ENCODE measurements at places on chromosomes 5 and 9.

DNA sequence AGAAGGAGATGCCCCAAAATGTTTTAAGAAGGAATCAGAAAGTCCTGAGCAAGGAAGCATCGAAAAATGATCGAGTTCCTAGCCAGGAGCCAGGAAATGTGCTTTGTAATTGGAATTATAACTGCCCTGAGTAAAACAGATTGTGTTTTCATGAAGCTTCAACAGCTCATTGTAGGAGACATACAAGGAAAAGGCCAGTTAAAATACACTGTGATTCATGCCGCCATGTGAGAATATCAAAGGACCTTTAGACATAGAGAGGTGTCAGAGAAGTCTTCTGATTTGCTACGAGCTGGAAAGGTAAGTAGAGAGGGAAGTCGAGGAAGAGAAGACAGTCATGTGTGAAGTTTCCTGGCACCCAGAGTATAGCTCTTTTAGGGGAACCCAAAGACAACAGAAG, 60.9 kb downstream of the NR3C1 start:
- DNase-seq: no peak

GRCh38 chr5:150945947-150946346, 41.2 kb upstream of the ZNF300 start:
- no peak for DNase-seq

DNA sequence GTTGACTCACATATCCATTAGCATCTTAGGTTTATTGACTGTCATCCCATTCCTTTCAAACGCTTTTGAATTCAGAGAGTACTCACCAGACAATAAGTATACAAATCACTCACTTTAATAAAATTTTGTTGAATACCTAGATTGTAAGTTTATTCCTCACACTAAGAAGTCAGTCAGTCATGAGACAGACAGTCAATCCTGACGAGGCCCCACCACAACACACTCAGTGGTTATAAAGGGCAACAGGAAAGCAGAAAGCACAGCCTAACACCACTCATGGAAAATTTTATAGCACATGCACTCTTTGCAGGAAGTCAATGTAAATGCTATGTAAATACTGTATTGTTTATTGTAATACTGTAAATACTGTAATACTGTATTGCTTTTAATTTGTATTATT, 176.3 kb upstream of the PTGER4 start:
- DNase-seq: peak; percentile 29

DNA sequence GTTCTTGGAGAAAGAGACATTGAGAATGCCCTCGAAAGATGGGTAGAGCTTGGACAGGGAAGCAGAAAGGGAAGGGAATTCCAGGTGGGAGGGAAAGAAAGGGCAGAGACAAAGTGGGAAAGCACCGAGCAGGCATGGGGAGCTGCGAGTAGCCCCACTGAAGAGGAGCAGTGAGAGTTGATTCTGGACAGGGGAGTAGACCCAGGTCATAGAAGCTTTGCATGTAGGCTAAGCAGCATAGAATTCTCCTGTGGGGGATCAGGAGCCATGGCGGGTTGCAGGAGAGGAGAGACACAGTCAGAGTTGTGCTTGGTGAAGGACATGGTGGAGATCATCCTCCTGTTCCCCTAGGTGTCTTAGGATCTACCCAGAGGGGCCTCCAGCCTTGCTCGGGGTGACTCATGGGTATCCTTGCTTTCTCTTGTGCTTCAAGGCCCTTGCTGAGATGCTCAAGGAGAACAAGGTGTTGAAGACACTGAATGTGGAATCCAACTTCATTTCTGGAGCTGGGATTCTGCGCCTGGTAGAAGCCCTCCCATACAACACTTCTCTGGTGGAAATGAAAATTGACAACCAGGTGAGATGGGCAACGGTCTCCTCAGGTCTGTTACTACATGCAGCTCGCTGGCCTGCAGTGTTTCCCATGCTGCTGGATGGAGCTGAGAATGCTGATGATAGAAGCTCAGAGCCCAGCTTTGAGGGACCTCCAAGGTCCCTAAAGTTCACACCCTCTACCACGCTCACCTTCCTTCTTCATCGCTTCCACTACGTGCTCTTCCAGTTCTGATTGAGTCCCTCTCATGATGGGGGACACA, 64.5 kb downstream of the TSTD2 start:
- no peak for DNase-seq

DNA sequence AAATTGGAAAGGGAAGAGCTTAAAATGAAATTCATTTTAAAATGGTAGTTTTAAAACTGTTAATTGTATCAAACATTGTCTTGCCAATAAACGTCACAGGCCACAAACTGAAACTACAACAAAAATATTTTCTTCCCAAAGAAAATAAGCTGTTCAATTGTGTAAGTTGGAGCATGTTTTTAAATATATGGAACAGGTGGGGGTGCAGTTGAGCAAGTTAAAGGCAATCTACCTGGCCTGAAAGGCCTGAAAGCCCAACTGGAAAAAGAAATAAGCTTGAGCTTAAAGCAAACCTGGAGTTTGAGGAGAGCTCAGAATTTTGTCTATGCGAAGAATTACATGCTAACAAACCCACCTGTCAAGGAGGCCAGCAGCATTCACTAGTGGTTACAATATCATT, 439.5 kb downstream of the ACTL7B start:
- no peak for DNase-seq

DNA sequence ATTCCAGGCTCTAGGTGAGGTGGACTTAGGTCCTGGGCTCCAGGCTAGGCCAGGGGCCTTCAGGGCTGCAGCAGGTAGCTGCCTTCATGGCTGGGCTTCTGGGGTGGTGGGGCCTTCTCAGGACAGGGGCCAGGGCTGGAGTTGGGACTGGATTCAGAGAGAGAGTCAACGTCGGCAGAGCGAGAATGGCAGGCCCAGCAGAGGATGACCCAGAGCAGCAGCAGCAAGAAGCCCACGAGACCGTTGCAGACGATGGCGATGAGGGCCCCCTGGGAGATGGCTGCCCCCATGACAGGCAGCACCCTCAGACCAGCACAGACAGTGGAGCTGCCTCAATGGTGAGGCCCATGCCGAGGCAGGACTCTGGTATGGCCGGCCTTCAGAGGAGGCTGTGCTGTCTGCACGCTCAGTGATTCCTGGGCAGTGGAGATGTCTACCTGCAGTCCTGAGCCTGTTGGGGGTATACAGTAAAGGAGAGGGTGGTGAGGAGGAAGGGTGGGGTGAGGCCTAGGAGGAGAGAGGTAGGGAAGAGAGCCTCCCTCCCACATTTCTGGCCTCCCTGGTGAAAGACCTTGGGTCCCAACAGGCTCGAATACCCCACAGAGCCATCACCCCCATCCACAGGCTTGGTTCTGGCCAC, 1.3 kb downstream of the ENHO start:
- no peak for DNase-seq

DNA sequence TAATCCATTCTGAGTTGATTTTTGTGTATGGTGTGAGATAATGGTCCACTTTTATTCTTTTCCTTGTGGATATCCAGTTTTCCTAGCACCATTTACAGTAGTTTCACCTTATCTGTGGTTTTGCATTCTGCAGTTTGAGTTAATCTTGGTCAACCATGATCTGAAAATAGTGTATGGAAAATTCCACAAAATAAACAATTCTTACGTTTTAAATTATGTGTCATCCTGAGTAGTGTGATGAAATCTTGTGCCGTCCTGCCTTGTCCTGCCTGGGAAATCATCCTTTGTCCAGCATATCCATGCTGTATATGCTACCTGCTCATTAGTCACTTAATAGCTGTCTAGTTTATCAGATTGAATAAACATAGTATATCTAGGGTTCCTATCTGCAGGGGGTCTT, 42.1 kb downstream of the CDC42SE2 start:
- no peak for DNase-seq

- no peak for DNase-seq
Measured at GRCh38 chr5:118937393-118938061, 50.8 kb downstream of the DTWD2 start.

DNA sequence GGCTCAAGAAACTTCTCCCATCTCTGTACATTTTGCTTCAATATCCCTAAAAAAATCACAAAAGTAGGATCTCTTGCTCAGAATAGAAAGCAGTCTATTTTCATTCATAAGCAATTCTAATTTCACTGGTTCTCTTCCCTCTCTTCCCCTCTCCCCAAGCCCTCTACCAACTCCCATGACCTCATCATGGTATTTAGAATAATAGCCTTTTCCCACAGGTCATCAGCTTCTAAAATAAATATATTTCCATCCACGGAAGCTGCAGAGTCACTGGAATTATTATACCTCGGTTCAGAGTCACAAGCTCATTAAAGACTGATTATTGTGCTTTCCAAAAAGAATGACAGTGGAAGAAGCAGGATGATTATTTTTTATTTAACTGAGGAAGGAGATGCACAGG, 84.2 kb upstream of the ADRA1B start:
- DNase-seq: no peak

- no peak for DNase-seq
Measured at GRCh38 chr9:87517732-87518131, 20.1 kb downstream of the DAPK1 start.

- DNase-seq: no peak
Measured at GRCh38 chr5:78576376-78576775, 72.2 kb downstream of the LHFPL2 start.

- DNase-seq: no peak
Measured at GRCh38 chr9:36903541-36904435, 130.3 kb downstream of the PAX5 start.

DNA sequence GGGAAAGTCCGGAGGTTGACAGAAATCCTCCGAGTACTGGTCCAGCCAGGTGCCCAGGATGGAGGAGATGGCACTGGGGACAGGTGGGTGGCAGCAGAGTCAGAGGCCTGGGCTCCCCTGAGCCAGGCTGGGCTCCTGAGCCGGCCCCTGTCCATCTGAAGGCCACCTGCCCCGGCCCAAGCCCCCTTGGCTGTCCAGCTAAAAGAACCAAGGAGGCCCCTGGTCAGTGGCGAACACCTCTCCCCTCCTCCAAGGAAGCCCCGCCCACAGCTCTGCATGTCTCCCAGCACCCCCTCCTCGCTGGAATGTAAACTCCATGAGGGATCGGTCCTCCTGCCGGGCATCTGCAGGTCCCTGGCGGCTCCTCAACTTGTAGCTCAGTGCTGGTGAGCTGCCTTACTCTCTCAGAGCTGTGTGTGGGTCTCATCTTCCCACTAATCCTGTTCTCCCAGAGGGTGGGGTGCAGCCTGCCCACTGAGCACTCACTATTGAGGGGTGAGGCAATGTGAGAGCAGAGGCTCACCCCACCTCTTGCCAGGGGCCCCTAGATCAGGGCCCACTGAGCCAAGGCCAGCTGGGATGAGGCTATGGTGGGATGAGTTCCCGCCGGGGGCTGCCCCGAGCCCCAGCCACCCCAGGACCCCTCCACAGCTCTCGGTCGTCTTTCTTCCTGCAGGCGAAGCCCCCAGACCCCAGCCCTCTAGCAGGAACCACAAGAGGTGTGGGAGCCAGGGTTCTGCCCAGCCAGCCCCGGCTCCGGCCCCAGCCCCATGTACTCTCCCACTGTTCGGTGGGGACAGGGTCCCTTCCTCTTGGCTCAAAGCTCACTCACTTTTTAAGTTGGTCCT, 12.0 kb downstream of the RALGDS start:
- DNase-seq: no peak

- DNase-seq: no peak
Measured at GRCh38 chr5:41955432-41956024, 30.4 kb downstream of the FBXO4 start.

DNA sequence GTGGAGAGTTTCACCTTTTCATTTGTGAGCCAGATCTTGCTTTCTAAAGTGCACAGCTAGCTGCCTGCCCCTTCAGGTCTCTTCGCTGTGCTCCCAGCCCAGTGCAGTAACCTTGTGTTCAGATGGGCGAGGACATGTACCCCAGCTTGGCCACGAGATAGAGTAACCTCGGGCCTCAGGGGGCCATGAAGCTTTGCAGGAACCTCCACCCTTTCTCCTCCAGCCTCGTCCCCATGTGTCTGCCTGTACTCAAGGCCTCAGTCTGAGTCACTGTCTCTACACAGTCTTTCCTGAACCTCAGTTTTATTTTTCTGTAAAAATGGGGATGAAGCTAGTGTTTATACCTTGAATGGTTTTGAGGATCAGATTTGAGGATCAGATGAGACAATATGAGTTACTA, 37.9 kb downstream of the ERGIC1 start:
- no peak for DNase-seq

- DNase-seq: no peak
Measured at GRCh38 chr5:32276173-32276853, 36.4 kb downstream of the MTMR12 start.

DNA sequence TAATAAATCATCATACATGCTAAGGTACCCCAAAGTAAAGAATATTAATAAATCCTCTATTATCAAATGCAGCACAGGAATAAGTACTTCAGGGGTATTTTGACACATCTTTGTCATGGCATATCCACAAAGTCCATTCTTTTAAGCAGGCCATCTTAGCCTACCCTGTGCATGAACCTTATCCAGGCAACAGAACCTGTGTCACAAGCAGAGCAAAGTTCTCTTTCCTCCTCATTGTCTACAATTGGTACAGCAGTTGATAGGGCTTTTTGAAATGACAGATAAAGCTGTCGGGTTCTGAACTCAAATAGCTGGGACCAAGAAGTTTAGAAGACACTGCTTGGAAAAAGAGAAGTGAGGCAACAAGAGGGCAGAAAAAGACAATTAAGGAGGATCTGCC, 30.8 kb upstream of the PURA start:
- no peak for DNase-seq

DNA sequence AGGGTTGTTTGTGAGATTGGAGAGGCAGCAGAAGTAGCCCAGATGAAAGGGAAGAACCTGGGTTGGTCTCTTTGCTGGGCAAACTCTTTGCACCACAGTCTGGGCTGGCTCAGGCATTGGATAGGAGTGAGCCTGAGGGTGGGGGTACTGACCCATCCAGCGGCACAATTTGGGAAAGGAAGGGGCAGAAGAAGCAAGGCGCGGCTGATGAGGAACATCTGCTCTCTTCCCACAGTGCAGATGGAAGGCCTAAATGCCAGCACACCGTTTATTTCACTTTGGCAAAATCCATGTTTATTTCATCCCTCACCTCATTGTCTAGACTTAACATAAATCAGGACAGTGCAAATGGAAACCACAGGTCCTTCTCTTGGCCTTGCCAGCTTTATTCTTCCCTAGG, 32.3 kb downstream of the PALM2AKAP2 start:
- DNase-seq: no peak

DNA sequence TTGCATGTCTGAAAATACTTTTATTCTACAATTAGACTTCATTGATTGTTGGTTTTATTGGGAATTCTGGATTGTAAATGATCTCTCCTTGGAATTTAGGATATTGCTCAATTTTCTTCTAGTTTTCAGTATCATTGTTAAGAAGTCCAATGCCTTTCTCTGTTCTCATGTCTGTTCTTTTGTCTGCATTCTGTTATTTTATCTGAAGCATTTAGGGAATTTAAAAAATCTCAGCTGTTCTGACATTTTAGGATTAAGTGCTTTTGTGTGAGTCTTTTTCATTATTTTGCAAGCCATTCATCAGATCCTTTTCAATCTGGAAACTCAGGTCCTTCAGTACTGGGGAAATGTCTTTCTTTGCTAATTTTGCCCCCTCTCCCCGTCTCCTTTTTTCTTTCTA, 4.4 kb upstream of the FER start:
- no peak for DNase-seq

GRCh38 chr9:11323457-11323856, 710.7 kb upstream of the PTPRD start:
- DNase-seq: no peak

DNA sequence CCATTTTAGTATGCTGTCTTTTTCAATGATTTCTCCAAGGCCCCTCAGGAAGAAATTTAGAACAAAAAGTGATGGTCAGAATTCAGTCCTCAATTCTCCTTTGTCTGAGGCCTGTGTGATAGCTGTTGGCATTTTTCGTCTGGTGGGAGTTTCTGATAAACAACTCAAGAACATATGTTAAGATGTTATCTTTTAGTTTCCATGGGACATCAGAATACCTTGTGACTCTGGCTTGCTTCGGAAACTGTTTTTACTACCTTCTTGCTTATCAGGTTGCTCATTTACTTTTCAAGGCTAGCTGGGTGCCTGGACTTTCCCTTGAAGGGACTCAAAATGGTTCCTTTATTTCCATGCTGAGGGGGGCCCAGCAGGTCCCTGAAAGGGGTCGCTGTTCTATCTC, 97.2 kb downstream of the INVS start:
- DNase-seq: no peak
